ENCODE measurements at places on chromosomes 2 and 18.

DNA sequence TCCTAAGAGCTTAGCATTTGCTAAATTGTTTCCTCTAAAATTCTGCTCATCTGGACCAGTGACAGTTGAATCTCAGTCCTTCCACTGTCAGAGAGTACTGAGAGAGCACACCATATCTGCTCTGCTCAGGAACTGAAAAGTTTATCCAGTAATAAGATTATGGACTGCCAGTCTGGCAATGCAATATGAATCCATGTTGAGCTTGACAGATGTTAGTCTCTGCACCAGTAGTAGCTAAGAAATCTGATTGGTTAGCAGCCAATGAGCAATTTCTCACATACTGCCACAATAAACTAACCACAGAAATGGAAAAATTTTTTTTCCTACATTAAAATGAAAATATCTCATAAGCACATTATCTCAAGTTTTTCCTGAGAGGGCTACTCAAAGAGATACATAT lies 2.3 kb downstream of the PRKD3 start:
- DNase-seq = no peak

- no peak for DNase-seq
Measured at GRCh38 chr2:232681527-232681926, 15.6 kb upstream of the GIGYF2 start.

DNA sequence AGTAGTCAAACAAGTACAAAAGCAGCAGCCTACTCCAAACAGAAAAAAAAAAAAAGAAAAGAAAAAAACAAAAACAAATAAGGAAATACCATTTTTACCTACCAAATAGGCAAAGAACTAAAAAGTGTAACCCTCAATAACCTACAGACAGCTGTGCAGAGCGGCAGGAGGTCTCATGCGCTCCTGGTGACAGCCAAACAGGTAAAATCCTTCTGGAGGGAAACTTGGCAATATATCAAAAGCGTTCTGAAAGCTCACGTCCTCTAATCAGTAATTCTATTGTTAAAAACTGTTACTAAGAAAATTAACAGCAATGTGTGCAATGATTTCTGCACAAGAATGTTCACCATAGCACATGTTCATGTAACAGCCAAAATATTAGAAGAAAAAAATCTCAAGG lies 105.6 kb downstream of the AFF3 start:
- DNase-seq = no peak

GRCh38 chr2:221514305-221515040 lies 57.6 kb downstream of the EPHA4 start:
- no peak for DNase-seq

DNA sequence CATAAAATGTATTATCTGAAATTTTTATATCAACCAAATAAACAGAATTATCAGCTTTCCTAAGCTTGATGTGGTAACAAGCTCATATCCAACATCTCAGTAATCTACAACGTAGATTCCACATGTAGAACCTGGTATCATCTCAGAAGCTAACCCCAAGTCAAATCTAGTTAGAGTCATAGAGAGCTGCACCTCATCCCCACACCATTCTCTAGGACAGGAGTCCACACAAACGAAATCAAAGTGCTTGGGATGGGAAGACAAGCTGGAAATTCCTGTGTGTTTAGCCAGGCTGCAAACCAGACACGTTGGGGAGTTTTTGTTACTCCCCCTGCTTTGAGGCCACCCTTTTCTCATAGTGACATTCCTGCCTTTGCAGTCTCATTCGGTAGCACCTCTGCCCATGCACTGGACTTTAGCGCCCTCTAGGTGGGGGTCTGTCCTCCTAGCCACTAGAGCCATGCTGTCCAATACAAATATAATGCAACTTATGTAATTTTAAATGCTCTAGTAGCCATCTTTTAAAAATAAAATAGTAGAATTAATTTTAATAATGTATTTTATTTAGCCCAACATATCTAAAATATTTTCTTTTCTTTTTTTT lies 28.1 kb upstream of the SATB2 start:
- no peak for DNase-seq

DNA sequence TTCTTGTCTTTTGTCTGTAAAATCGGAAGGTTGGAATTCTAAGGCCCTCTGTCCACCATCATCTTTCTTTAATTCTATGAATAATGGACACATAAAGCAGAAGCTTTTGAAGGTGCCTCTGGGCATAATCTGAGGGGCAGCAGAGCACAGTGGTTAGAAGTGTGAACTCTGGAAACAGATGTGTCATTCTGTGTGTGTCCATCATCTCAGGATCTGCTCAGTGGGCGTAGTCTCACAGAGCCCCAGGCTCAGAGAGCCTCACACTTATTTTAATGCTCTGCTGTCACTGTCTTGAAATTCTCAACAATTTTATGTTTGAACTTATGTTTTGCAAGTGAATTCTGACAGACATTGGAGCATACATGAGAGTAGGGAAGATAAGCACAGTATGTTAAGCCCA lies 31.0 kb upstream of the CCDC93 start:
- no peak for DNase-seq

DNA sequence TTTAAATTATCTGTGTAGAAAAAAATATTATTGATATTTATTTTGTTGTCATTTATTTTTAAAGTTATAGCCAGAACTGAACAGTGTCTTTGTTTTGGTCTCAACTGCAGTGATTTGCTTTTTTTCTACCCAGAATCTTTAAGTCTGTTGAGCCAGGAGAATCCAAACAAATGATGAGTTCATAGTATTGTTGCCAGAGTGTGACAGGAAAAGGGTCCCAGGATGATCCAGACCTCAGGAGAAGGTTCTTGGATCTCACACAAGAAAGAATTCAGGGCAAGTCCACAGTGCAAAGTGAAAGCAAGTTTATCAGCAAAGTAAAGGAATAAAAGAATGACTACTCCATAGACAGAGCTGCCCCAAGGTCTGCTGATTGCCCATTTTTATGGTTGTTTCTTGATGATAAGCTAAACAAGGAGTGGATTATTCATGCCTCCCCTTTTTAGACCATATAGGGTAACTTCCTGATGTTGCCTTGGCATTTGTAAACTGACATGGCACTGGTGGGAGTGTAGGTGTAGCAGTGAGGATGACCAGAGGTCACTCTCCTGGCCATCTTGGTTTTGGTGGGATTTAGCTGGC lies 127.1 kb downstream of the AGPS start:
- no peak for DNase-seq

DNA sequence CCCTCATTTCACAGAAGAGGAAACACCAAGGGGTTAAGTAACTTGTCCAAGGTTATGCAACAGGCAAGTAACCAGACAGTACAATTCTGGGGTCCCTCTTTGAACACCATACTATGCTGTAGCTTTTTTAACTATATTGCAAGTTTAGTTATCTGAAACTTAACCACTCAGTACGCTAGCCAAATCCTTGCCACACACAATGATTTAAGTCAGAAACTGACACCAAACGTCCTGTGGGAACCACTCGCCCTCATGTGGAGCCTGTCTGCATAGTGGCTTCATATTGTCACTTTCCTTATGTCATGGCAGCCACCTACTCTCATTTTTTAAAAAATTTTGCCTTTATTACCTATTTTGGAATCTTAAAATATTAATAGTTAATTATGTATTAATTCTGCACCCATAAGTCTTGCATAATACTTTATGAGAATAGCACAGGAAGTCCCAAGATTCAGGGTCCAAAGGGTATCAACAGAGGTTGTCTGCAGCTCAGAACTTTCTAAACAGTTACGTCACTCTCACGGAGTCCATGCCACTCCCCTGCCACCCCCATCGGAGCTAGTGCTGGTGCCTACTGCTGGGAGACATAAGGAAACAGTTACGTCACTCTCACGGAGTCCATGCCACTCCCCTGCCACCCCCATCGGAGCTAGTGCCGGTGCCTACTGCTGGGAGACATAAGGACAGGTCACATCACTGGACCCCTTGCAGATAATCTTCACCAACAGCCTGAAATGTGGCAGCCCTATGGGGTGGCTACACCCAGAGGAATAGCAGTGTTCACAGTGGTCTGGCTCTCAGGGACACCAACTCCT lies 99.0 kb downstream of the L3MBTL4 start:
- no peak for DNase-seq

Measured in left ventricle myocardium inferior (tissue), 1 donor.